ENCODE measurements at places on chromosomes 13 and 19.
A peak's percentile ranks its signal among the peaks of the same experiment; 100 is the strongest.

GRCh38 chr13:60260440-60260839 lies 96.7 kb upstream of the DIAPH3 start:
- no peak for DNase-seq

DNA sequence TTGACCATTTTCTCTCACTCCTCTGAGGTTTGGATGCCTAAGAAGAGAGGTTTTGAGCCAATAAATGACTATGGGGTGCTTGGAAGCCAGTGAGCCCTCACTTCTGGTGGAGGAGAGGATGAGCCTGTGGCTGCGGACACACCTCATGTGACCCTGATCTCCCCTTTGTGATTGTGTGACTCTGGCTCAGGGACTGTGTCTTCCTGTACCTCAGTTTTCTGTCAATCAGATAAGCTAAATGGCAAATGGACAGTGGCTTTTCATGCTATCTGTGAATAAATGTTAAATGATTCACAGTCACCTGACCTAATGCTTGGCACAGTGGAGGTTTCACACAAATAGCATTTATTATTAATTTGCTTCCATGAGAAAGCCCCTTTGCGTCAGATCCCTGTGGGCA lies 2.7 kb downstream of the PSG8 start:
- DNase-seq: no peak

GRCh38 chr19:14795078-14795721 lies 16.8 kb upstream of the ADGRE2 start:
- no peak for DNase-seq

GRCh38 chr19:32917616-32917996 lies 48.0 kb upstream of the SLC7A9 start:
- no peak for DNase-seq

GRCh38 chr19:31511696-31512095 lies 162.5 kb upstream of the TSHZ3 start:
- no peak for DNase-seq

DNA sequence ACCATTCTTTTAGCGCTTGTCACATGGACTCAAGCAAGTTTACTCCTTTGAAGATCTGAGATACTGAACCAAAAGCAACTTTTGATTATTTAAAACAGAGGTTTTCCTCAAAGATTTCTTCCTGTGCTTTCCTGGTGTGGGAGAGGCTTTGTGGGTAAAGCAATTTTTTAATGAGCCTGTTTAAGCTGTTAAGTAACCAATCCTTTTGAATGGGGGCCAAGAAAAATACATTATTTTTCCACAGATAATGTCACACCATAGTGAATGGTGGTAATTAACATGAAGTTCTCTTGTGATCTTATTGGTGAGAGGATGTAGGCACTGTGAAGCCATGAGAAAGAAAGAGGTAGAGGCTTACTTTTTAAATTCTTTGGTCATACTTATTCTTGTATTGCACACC lies 55.8 kb upstream of the OBI1 start:
- DNase-seq: no peak

GRCh38 chr13:60590800-60591747 lies 194.1 kb downstream of the TDRD3 start:
- peak; percentile 54 for DNase-seq

DNA sequence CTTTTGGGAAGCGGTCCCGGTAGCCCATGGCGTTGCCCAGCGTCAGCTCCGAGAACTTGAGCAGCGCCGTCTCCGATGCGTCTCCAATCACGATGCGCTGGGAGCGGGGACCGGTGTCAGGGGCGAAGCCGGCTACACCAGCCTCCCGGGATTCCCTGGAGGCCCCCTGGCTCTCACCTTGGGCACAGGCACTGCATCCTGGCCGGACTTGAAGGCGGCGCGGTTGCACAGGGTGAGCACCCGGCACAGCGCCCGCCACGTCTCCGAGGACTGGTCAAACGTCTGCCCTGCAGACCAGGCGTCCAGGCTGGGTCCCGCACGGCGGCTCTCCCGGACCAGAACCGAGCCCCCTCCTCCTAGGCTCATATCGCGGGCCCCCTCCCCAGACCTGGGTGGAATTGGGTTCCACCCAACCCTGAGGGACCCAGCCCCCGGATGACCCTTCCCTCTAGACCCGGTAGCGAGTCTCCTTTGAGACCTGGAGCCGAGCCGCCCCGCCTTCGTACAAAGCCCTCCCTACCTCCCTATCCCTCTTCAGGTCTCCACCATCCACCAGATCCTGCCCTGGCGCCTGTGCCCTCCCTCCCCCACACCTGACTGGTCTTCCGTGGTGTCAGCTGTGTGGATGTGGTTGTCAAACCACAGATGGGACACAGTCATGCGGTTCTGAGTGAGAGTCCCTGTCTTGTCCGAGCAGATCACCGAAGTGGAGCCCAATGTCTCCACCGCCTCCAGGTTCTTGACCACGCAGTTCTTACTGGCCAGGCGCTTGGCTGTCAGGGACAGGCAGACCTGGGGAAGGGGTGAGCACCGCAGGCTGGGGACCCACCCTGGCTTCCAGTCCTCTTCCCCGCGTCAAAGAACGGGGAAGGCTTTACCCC lies 4.8 kb downstream of the ATP4A start:
- DNase-seq: no peak

GRCh38 chr19:46746281-46747057 lies at the start of gene STRN4:
STRN4 (minus strand) TSS chr19:46746450; CDS start chr19:46746430, 20 bp downstream.
- DNase-seq: peak; percentile 94

- DNase-seq: no peak
These were observed 1.3 kb downstream of the RFX1 start for GRCh38 chr19:14004619-14005348.

DNA sequence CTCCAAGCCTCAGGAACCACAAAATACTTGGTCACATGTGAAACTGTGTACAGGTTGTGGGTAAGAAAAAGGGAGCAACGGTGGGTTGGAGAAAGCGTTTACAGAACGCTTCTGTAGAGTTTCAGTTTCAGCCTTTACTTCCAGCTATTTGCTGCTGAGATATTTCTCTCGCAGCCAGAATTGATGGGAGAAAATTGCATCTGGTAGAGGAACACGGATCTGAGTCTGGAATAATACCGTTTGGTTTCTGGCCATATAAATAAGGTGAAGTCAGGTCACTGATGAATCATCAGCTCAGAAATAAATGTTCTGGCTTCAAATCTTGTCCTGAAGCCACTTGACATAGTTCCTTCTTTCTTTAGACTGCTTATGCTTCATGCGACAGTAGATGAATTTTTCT lies 20.3 kb upstream of the RFC3 start:
- DNase-seq: no peak

- peak; percentile 46 for DNase-seq
These were observed 5.8 kb upstream of the TMC4 start for GRCh38 chr19:54178581-54179261.

- no peak for DNase-seq
These were observed 53.0 kb upstream of the URAD start for GRCh38 chr13:28041501-28041900.

- no peak for DNase-seq
These were observed 73.1 kb downstream of the KL start for GRCh38 chr13:33089311-33089710.

DNA sequence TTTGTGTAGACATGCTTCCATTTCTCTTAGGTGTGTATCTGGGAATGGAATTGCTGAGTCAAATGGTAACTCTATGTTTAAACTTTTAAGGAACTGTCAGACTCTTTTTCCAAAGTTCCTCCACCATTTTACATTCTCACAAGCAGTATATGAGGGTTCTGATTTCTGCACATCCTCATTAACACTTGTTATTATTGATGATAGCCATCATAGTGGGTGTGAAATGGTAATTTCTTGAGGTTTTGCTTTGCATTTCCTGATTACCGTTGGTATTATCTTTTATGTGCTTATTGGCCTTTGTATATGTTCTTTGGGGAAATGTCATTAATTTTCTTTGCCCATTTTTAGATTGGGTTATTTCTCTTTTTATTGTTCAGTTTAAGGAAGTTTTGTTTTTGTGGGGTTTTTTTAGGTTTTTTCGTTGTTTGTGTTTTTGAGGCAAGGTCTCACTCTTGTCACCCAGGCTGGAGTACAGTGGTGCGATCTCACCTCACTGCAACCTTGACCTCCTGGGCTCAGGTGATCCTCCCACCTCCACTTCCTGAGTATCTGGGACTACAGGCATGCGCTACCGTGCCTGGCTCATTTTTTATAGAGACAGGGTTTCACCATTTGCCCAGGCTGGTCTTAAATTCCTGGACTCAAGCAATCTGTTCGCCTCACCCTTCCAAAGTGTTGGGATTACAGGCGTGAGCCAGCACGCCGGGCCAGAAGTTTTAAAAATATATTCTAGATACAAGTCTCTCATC lies 34.3 kb downstream of the NAA16 start:
- no peak for DNase-seq

- DNase-seq: peak; percentile 57
These were observed 605 bp downstream of the TMEM255B start for GRCh38 chr13:113759525-113760137.

GRCh38 chr13:40483601-40484000 lies 182.8 kb downstream of the FOXO1 start:
- no peak for DNase-seq

DNA sequence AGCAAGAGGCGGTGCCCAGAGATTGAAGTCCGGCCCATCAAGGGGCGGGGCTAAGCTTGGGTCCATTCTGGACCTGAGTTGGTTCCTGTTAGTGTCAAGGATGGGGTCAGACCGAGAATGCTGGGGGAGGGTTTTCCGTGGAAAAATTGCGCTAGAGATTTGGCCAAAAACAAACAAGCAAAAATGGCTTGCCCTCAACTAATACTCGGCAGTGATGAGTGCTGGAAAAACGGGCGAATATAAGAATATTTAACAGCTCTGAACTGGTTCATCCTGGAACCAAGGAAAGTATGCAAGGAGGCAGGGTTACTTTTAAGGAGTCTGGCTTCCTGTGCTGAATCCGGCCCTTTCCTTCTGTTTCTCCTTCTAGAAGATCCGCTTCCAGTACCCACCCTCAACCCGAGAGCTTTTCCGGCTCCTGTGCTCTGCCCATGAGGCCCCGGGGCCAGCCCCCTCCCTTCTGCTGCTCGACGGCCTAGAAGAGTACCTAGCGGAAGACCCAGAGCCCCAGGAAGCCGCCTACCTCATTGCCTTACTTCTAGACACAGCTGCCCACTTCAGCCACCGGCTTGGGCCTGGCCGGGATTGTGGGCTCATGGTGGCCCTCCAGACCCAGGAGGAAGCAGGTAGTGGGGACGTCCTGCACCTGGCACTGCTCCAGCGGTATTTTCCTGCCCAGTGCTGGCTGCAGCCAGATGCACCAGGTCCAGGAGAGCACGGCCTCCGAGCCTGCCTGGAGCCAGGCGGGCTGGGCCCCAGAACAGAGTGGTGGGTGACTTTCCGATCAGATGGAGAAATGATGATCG lies 880 bp downstream of the SWSAP1 start:
- no peak for DNase-seq

DNA sequence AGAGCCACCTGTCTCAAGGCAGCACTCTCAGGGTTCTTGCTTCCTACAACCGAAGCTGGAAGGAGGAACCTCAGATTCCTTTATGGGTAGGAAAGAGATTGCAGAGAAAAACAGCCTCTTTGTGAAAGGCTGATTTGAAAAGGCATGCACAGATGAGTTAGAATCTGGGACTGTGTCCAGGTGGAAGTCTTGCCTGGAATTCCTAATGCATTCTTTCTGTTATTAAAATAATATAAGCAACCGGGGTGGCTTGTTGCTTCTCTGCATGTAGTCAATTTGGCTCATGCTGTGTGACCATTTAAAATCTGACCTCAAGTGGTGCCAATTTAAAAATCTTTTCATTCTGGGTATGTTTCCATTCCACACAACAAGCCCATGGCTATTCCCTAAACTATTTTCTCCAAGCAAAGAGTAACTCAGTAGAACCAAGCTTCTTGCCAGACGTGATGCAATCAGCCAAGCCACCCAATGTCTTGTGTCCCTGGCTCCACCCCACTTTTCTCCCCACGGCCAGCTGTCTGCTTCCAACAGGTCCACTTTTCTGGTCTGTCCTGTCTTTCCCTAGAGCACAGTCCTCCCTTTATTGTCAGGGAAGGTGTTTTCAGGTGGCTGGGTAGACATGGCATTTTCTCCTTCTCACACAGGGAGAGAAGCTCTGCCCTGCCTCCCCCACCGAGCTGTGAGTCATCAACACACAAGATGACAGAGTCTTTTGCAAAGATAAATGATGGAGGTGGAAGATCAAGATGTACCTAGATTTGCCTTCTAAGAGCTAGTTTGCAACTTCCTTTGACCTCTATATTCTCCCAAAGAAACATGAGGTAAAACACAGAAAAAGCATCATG lies 394.3 kb downstream of the FOXO1 start:
- DNase-seq: peak; percentile 65

- DNase-seq: no peak
These were observed 5.6 kb upstream of the PRKD2 start for GRCh38 chr19:46722421-46723022.

DNA sequence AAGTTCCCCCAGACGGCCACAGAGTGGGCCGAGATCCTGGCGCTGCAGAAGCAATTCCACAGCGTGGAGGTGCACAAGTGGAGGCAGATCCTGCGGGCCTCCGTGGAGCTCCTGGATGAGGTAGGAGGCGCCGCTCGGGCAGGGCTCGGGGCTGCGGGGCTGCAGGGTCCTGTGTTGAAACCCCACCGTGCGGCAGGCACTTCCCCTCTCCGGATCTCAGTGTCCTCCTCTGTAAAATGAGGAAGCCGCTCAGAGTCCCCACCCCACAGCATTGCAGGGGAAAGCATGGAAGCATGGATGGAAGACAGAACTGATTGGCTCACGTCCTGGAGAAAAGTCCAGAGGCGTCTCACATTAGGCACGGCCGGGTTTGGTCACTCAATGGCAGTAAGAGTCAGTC lies 6.8 kb upstream of the SCN1B start:
- DNase-seq: no peak

DNA sequence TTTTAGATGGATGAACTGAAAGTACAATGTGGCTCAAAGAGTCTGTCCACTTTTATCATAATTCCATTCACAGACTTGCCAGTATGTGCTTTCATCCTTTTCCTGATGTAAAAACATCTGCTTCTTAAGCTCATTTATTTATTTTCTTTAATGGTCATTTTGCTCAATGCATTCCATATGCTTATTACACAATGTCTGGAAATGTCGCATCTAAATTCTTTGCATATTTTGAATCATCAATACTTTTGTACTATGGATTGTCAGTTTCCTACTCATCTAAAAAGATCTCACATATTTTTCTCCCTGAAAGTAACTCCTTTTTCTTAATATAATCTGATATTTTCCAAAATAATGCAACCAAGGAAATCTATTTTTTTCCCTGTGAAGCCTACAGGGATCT lies 1315.8 kb downstream of the EFNB2 start:
- no peak for DNase-seq

DNA sequence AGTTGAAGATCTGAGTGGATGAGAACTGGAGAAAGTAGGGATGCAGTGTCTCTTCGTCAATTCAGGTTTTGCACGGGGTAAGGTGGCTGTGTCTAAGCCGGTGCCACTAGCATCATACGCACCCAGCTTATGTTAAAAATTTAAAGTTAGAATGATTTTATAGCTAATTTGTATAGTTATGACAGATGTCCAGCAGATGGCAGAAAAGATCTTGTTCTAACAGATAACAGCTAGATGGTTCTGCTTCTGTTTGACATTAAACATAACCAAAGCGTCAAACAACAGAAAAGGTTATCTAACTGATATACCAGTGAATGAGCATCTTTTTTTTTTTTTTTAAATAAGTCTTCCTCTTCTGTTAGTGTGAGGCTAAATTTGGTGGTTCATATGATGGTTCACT lies 18.8 kb upstream of the EDDM13 start:
- DNase-seq: peak; percentile 84

All from brain (organoid and tissue), 16 donors.